HT1080 (cell line): ENCODE measurements at places on chromosomes 6 and 20. TPM values are rescaled to one million over a fixed set of nuclear protein-coding genes. Genes with fewer than 3 reads are reported as not detected.

- no peak for DNase-seq
These were observed 19.0 kb downstream of the CTCFL start for GRCh38 chr20:57505979-57506378.

TXLNB gene
- total RNA-seq: 0.07 and 0.40 TPM in 2 replicates

- DNase-seq: no peak
These were observed 80.9 kb downstream of the PERP start for GRCh38 chr6:138026342-138026741.

- DNase-seq: peak; percentile 13
These were observed 71.3 kb downstream of the MANEA start for GRCh38 chr6:95648636-95649035.

SEMG1 gene
- not detected in 2 replicates for total RNA-seq
